ENCODE measurements at places on chromosomes 5 and 9.

DNA sequence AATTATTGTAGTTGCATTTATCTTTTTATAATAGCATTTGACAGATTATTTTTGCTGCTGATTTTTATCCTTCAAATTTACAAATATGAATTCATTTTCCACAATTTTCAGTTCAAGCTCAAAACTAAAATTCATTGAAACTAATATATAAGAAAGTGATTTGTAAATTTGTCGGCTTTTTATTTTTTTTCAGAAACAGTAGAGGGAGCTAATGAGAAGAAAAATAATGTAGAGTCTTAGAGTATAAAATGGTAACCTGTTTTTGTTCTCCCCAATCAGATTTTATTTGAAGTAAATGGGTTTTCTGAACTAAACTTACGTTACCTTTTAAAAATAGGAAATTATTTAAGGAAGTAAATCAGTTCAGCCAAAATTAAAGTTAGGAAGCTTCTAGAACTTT, 19.2 kb downstream of the PRRC1 start:
- DNase-seq, result no peak

GRCh38 chr9:104866191-104866590, 61.8 kb downstream of the ABCA1 start:
- no peak for DNase-seq

GRCh38 chr9:91085517-91086291, 276.0 kb downstream of the AUH start:
- DNase-seq, result no peak

GRCh38 chr9:35629597-35629996, 11.4 kb upstream of the CD72 start:
- DNase-seq, result no peak

DNA sequence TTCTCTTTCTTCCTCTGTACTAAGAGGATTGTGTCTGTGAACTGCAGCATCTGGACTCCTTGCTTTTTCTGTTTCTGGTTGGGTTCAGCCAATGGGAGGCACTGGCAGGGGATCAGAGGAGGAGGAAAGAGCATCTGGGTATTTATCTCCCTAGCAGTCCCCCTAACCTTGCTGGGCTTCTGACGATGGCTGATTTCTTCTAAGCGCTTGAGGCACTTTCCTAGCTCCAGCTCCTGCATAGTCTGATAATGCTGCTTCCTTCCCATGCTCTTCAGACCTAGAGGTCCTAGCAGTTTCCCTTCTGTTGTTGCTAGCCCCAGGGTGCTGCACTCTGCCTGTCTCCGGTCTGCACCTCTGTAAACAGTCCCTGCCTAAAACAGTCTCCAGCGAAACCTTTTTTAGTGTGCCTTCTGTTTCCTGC, 225.1 kb downstream of the PDZD2 start:
- DNase-seq, result no peak

- DNase-seq, result no peak
Measured at GRCh38 chr5:140690376-140690932, 716 bp downstream of the HARS1 start.

GRCh38 chr5:1134478-1134877, 22.6 kb upstream of the SLC12A7 start:
- DNase-seq, result no peak

DNA sequence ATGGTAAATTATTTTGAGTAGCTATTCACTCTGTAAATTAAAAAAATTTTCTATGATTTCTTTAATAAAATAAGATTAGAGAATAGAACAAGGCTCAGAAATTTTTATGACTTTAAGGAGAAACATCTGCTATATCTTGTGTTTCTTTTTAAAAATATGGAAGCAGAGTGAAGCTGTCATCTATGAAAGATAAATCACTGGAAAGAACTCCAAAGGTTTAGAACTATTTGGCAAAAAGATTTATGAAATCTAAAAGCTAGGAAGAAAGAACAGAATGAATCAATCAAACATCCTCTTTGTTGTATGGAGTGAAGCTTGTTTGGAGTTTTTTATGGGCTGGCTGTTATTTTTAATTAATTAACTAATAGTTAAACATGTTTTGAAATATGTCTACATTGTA, 89.8 kb upstream of the ACTBL2 start:
- DNase-seq, result no peak

GRCh38 chr9:137174722-137175293, 3.0 kb upstream of the TMEM210 start:
- DNase-seq, result no peak

- no peak for DNase-seq
Measured at GRCh38 chr5:74241751-74242140, 398.8 kb downstream of the ENC1 start.

DNA sequence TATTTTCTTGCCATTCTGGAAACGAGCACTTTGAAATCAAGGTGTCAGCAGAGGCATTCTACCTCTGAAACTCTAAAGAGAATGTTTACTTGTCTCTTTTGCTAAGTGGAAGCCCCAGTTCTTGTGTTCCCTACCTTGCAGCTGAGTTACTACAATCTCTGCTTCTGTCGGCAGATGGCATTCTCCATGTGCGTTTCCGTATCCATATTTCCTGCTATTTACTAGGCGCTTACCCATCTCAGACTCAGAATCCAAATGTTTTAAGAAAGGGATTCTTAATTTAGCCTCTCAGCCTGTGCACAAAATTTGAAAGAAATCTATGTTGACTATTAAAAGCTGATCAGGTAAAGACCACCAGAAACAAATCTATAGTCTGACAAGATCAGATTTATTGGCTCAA, 221.3 kb upstream of the FTMT start:
- no peak for DNase-seq

DNA sequence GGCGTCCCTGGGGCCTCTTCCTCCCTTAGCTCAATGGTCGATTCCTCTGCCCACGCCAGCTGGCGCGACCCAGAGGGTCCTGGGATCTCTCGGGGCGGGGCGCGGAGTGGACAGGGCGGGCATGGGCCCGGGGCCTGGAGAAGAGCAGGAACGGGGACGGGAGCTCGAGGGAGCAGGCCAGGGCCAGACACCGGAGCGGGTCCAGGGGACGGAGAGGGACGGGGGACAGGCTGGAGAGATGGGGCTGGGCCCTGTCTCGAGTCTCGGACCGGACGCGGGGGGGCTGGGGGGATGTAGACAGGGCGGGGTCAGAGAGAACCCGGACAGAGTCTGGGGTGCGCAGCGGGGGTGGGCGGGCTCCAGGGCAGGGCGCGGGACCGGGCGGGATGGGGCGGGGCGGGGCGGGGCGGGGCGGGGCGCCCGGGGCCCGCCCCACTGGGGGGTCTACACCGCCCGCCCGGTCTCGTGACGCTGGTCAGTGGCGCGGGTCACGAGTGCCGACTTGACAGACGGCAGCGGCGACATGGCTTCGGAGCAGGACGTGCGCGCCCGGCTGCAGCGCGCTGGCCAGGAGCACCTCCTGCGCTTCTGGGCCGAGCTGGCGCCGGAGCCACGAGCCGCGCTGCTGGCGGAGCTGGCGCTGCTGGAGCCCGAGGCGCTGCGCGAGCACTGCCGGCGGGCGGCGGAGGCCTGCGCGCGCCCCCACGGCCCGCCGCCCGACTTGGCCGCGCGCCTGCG, at the start of gene UAP1L1:
UAP1L1 (plus strand) TSS at position 508 of the 738 bp plus-strand sequence; CDS start at position 524, 16 bp downstream.
- no peak for DNase-seq

DNA sequence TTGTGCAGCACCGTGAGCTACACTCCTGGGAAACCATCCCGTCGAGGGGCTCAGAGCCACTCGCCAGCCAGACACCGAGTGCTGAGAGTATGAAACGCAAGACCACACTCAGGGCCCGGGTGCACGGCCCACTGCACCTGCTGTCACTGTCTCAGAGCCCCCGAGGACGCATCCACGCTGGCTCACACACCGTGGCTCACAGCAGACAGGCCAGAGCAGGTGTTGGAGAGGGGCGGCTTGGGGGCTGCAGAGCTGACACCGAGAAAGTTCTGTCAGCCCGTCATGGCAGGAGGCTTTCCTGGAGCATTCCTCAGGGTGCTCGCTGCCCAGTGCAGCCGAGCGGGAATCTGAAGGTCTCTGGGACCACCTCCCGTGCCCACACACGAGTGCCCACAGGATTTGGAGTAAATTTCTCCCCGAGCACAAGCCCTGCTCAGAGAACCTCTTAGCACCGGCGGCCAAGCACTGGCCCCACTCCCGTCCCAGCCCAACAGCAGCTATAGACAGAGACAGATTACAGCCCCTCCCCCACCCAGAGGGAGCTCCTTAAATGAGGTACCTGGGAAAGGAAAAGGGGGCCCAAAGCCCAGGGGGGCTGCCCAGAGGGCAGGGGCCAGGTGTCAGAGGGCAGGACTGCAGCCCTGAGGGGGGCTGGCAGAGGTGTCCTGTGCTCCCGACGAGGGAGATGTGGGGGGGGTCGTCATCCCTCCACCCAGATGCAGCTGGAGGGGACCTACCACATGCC, 56.0 kb upstream of the SARDH start:
- no peak for DNase-seq

DNA sequence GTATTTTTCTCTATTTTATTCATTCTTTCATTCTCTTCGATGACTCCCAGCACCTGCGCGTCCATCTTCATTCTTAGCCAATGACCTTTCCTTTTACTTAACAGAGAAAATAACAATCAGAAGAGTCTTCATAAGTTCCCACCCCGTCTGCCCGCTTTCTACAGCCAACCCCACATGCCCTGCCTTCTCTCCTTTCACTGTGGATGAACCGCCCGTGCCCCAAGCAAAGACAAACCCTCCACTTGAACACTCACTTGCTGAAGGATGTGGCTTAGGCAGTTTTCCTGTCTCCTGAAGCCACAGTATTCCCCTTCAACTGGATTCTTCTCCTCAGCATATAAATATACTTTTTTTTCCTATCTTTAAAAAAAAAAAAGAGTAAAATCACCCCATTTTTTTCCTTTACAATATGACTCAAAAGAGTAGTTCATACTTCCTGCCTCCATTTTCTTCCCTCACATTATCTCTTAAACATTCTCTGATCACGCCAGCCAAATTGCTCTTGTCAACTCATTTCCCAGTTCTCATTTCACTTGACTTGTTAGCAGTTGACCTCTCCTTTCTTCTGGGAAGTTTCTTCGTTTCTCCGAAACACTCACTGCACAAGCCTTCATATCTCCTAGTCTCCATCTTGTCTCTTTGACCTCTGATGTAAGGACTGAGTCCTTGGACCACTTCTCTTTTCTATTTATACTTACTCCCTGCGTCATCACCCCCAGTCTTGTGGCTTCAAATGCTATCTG, 11.1 kb downstream of the NIPSNAP3B start:
- DNase-seq, result no peak

DNA sequence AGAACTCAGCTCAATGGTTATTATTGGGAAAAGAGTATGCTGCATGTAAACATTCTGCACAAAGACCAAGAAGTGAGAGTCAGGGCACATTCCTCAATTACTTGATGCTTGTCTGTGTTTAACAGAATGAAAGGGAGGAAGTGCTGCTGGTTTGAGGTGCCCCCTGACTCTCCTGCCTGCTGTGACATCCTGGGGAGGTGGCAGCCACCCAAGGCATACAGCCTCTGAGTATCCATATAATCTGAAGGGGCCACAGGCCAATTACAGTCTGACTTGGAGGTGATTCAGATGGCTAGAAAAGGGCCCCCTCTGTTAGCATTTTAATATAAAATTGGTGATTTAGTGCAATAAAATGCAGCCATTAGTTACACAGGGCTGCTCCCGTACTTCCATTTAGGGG, 313.8 kb downstream of the ASTN2 start:
- DNase-seq, result no peak

DNA sequence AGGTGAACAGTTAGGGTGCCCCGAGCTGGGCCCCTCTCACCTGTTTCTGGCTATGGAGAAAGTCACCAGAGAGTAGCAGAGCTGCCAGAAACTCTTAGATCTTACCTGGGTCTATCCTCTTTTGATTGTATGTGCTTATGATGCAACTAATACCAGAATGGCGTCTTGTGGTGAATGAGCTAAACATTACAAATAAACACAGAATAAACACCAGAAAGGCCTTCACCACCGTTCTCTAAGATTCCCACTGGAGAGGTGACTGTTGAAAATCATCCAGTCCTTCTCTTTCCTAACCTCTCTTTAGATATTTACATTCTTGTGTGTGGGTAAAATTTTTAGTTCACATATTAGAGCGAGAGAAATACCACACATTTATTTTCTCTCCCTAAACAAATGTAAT, 241.7 kb upstream of the GAS1 start:
- no peak for DNase-seq

DNA sequence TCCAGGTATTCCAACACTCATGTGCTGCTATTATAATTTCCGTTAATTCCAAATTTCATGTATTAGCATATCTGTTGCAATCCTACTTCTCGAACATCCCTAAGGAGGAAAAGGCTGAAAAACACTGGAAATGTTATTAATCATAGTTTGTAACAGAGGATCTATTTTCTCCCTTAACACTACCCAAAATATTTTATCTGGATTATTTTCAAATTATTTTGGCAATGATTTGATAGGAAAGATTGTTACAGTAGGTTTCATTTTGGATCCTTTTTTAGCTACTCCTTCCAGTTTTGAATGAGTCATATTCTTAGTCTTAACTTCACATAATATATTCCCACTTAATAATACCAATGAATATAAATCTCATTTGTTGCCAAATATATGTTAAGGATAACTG, 13.9 kb upstream of the NAA35 start:
- DNase-seq, result no peak

- no peak for DNase-seq
Measured at GRCh38 chr9:37656936-37657335, 6.2 kb downstream of the FRMPD1 start.

- DNase-seq, result no peak
Measured at GRCh38 chr5:127838661-127839060, 135.5 kb downstream of the CCDC192 start.

GRCh38 chr5:116858705-116859333, 284.2 kb upstream of the SEMA6A start:
- DNase-seq, result no peak

- DNase-seq, result peak; percentile 31
Measured at GRCh38 chr9:100099722-100100042, 639 bp downstream of the INVS start.

- DNase-seq, result no peak
Measured at GRCh38 chr5:56405116-56405908, 172.2 kb upstream of the ANKRD55 start.

DNA sequence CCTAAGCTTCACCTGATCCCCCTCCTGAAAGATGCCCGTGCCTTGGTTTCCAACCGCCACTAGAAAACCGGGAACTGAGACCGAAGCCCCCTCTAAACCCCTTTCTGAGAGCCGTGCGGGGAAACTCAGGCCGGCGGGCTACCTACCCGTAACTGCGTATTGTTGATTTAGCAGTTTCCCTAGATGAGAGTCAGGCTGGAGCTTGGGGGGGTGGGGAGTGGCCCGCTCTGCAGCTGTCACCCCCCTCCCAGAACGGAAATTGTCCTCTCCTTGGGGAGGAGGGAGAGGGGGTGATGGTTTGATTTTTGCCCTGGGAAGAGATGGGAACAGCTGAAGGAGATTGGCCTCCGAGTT, 2.5 kb downstream of the CXXC5 start:
- no peak for DNase-seq

GRCh38 chr9:113373676-113374392, 3.0 kb downstream of the HDHD3 start:
- no peak for DNase-seq

DNA sequence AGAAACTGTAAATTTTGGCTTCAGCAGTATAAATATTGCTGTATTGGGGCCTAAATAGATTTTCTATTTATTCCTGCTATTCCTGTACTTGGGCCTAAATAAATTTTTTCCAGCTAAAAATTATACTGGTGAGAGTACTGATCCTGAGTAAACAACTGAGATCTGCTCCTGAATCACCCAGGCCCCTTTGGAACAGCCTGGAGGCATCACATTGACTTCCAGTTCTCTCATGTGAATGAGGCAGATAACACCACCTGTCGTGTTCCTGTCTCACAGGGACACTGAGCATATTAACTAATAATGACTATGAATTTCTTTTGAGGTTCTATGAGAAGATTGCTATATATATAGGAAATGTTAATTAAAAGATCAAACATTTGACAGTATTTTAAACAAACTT, 119.5 kb upstream of the PLCXD3 start:
- DNase-seq, result no peak

GRCh38 chr5:159884917-159885620, 31.2 kb upstream of the ADRA1B start:
- no peak for DNase-seq
